ENCODE measurements at places on chromosomes 13 and 19. TPM values are rescaled to one million over a fixed set of nuclear protein-coding genes. Genes with fewer than 3 reads are reported as not detected.

Gene PSMD8
- total RNA-seq: 217 TPM

Gene NFIC
- total RNA-seq: 83.0 TPM

Gene CLEC17A
- total RNA-seq: not detected

Gene ATP12A
- total RNA-seq: not detected

Gene NLRP5
- total RNA-seq: not detected

Gene ANKRD24
- 0.13 TPM for total RNA-seq

Gene FRY
- total RNA-seq: 62.5 TPM

Gene TTC9B
- not detected for total RNA-seq

Gene CDC42EP5
- 27.1 TPM for total RNA-seq

Gene LDLR
- total RNA-seq: 93.1 TPM

Gene ANKLE1
- total RNA-seq: 1.6 TPM

Gene C13orf42
- not detected for total RNA-seq

Gene STARD13
- 42.8 TPM for total RNA-seq

Gene C2CD4C
- 0.29 TPM for total RNA-seq

Gene ELSPBP1
- total RNA-seq: not detected

Gene MUC16
- total RNA-seq: not detected

Gene OR7C1
- not detected for total RNA-seq

Gene ZNF560
- total RNA-seq: 0.07 TPM

Gene ACP7
- 0.27 TPM for total RNA-seq

Gene PLEKHF1
- total RNA-seq: 6.6 TPM

Gene LILRB3
- not detected for total RNA-seq

Gene GNG8
- not detected for total RNA-seq

Gene SYCN
- not detected for total RNA-seq
